Activated CD4-positive, alpha-beta T cell treated with anti-CD3 and anti-CD28 coated beads, Interleukin-2, Interleukin-4, amounts not matched to agents 100 ng/mL and 50 ng/mL, durations not matched to agents 16 hours and 8 hours (primary cell): ENCODE measurements at places on chromosomes 5 and 9.

DNA sequence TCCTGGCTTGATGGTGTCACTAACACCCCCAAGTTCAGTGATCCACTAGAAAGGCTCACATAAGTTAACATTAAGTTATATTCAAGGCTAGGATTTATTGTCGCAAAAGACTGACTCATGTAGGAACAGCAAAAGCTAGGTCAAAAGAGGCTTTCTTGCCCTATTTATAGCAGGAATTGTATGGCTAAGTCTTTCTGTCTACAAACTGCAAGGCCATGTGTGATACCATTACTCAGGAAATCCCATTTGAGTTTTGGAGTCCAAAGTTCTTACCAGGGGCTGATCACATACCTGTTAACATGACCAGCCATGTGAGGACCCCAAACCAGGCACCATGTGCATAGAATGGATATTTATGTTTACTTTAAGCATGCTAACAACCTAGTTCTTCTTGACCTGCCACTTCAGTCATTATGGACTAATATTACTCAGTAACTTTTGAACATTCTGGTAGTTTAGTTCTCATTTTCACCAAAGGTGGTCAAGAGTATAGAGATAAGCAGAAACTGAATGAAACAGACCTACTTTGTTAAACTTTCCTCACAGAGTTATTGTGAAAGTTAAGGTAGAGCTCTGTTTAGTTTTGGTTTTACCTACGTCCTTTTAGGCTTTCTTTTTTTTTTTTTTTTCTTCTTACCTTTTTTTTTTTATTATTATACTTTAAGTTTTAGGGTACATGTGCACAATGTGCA lies 281.1 kb downstream of the FER start:
- DNase-seq = no peak

GRCh38 chr5:158914008-158915000 lies 185.4 kb downstream of the EBF1 start:
- no peak for DNase-seq

DNA sequence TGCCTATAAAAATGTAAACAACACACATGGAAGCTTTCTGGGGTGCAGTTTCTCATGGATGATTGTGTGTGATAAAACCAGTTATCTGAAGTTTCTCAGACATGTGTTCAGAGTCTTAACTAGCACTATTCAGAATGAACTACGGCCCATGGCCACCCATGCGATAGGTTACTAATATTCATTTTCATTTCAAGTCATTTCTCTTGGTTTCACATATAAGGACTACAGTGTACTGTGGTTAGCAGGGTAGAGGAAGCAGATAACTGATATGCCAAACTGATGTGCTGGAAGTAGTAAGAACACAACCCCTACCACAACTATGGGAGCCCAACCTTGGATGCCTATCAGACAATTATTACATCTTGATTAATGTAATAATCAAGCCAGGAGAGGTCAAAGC lies 372.1 kb downstream of the DTWD2 start:
- no peak for DNase-seq

DNA sequence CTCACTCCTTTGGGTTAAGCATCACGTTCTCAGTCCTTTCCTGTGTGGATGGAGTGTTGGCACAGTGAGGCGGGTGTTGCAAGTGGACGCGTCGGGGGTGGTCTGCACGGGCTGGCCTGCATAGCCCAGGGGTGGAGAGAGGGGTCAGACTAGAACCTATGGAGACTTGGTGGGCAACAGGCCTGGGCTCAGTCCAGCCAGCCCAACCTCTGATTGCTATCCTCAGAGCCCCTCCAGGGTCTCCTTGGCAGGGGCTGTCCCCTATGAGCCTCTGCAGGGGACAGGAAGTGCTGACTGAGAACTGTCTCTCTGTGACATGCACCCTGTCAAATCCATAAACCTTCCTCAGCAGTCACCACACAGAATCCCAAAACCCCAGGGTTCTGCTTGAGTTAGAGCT lies 2.3 kb downstream of the DCANP1 start:
- DNase-seq = no peak

GRCh38 chr5:172499287-172499686 lies 45.0 kb upstream of the SH3PXD2B start:
- no peak for DNase-seq

DNA sequence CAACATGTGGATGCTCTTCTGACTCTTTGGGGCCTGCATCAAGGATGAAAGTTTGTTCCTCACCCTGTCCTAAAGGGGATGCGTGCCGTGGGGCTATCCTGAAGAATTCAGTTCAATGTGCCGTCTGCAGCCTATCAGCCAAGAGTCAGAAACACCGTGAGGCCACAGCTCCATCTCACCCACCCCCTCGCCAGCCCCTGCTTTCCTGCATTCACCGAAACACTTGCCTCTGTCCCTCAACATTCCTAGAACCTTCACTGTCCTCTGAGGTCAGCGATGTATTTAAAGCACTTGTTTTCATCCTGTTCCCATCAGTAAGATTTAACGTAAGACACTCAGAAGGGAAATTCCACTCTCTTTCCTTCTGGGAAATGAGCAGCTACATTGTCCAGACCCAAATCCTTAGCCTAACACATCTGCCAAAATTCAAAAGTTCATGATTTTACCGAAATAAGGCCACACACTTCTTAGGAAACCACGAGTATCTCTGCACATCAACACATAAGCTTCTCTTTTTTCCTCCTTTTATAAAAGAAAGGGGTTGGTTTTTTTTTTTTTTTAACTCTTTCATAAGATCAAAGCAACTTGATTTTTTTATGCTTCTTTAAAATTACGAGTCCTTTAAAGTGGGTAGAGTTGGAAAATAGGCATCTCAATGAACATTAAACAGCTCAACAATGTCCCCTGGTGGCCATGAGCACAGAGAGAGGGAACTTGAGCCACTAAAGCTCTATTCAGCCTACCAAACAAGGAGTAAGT lies 100.7 kb downstream of the SUSD1 start:
- peak; percentile 73 for DNase-seq

DNA sequence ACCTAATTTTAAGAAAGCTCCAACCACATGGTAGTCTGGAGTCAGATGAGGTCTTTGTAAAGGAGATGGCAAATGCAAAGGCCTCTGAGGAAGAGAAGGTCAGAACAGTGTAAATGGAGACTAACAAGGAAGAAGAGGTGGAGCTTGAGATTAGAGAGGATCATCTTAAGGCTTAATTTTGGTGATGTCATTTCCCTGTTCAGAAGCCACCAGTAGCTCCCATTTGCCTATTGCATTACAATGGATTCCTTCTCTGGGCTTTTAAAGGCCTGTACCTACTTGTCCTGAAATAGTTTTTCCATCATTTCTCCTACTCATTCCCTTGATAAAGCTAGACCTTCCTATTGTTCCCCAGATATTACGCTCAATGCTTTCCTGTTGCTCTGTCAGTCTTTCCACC lies 16.1 kb downstream of the PCSK5 start:
- DNase-seq = no peak

GRCh38 chr9:2493109-2493508 lies 128.5 kb upstream of the VLDLR start:
- no peak for DNase-seq

DNA sequence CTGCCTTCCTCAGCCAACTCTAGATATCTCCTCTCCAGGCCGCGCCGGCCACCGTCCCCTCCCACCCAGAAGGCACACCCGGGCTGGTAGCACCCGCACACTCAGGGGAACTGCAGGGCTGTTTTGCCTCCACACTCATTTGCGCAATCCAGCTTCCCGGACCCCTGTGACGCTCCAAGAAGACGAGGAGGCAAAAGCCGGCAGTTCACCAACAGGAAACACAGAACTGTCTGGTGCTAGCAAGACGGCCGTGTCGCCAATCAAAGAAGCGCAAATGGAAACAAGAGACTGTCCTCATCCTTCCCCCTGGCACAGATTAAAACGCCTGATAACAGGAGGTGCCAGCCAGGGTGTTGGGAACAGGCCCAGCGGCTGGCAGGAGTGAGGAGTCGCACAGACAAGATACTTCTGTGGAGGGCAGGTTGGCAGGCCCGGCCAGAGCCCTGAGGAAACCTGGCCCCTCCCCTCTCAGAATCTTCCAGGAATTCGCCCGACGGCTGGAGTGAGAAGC lies 7.8 kb downstream of the AGPAT2 start:
- no peak for DNase-seq

- DNase-seq = no peak
Observed at GRCh38 chr5:79172269-79172668, 60.7 kb downstream of the BHMT start.

GRCh38 chr5:124124711-124125229 lies 612.8 kb downstream of the CSNK1G3 start:
- DNase-seq = no peak

GRCh38 chr5:169450464-169450863 lies 133.1 kb upstream of the SPDL1 start:
- DNase-seq = no peak

- no peak for DNase-seq
Observed at GRCh38 chr9:75500479-75500878, 390.0 kb upstream of the PCSK5 start.

GRCh38 chr5:112880219-112880964 lies 19.3 kb downstream of the SRP19 start:
- DNase-seq = no peak

GRCh38 chr5:88119535-88120125 lies 149.0 kb downstream of the TMEM161B start:
- no peak for DNase-seq

- DNase-seq = no peak
Observed at GRCh38 chr9:129125478-129125877, 14.3 kb downstream of the PTPA start.

- no peak for DNase-seq
Observed at GRCh38 chr9:137479892-137480685, 21.0 kb upstream of the NSMF start.

GRCh38 chr5:132753135-132753987 lies 6.1 kb downstream of the CCNI2 start:
- DNase-seq = no peak

DNA sequence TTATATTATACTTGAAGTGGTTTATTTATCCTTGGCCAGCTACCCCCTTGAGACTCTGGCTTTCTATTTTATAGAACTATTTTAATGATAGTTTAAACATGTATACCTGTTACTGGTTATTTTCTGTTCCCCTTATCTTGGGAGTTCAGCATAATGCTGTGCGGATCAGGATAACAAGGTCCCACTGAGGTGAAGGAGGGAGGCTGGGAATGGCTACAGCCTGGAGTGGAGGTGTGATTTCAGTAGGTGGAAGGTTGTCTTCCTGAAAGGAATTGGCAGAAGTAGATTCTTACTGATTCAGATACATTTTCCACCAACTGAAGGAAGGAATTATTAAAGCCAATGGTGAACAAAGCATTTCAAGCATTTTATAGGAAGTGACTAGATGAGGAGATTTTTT lies 38.9 kb downstream of the PAM start:
- DNase-seq = no peak
